ENCODE measurements at places on chromosomes 7 and 10. TPM values are rescaled to one million over a fixed set of nuclear protein-coding genes. Genes with fewer than 3 reads are reported as not detected.

IL6 gene
- 1.8 TPM for total RNA-seq

UFSP1 gene
- total RNA-seq = 4.9 TPM

HOXA10 gene
- 6.8 TPM for total RNA-seq

CCDC71L gene
- total RNA-seq = 13.8 TPM

TET1 gene
- total RNA-seq = 0.57 TPM

MDFIC gene
- 18.9 TPM for total RNA-seq

CDHR3 gene
- total RNA-seq = 5.4 TPM

TMEM178B gene
- 1.6 TPM for total RNA-seq

FAM13C gene
- 0.06 TPM for total RNA-seq

LMOD2 gene
- not detected for total RNA-seq

PCLO gene
- 0.96 TPM for total RNA-seq

STEAP4 gene
- total RNA-seq = not detected

SMNDC1 gene
- total RNA-seq = 54.0 TPM

CCL24 gene
- not detected for total RNA-seq

TMEM196 gene
- total RNA-seq = not detected

TAS2R5 gene
- 0.29 TPM for total RNA-seq

PNLIPRP3 gene
- not detected for total RNA-seq

ELN gene
- total RNA-seq = 0.08 TPM

NPC1L1 gene
- total RNA-seq = 0.03 TPM

CD36 gene
- total RNA-seq = 0.07 TPM

C7orf33 gene
- total RNA-seq = not detected

TLX1 gene
- not detected for total RNA-seq

ORC5 gene
- total RNA-seq = 28.8 TPM

CPA5 gene
- not detected for total RNA-seq

NACAD gene
- 0.22 TPM for total RNA-seq

NME8 gene
- total RNA-seq = not detected

IDI2 gene
- not detected for total RNA-seq

DNAJC9 gene
- total RNA-seq = 49.2 TPM

MEOX2 gene
- total RNA-seq = not detected

CYP26A1 gene
- 2.9 TPM for total RNA-seq

CLRN3 gene
- total RNA-seq = not detected

CRTAC1 gene
- total RNA-seq = 1.4 TPM

TRIM50 gene
- total RNA-seq = not detected

ACTR3C gene
- not detected for total RNA-seq

AZGP1 gene
- not detected for total RNA-seq

STEAP1B gene
- total RNA-seq = 0.13 TPM

MBL2 gene
- not detected for total RNA-seq

BBIP1 gene
- 32.8 TPM for total RNA-seq

PPP1R3C gene
- total RNA-seq = 20.4 TPM

GHRHR gene
- total RNA-seq = not detected

ZNF655 gene
- 57.9 TPM for total RNA-seq

ASNS gene
- 68.2 TPM for total RNA-seq

PRLHR gene
- not detected for total RNA-seq

SSBP1 gene
- 259 TPM for total RNA-seq

ALOX5 gene
- 0.24 TPM for total RNA-seq

APBB1IP gene
- total RNA-seq = 9.1 TPM

PDZD7 gene
- total RNA-seq = 1.4 TPM

OR2A42 gene
- not detected for total RNA-seq

WNT8B gene
- total RNA-seq = 0.03 TPM

All from A549 treated with CORT108297 at 1 μM for 4 hours (cell line).